Kidney capillary endothelial cell (primary cell): ENCODE measurements at places on chromosomes 7 and 10.

GRCh38 chr7:50660040-50660829, 95.0 kb upstream of the DDC start:
- DNase-seq, result no peak

- DNase-seq, result no peak
Measured at GRCh38 chr7:131330299-131330698, 2.6 kb downstream of the MKLN1 start.

- no peak for DNase-seq
Measured at GRCh38 chr7:78588393-78588792, 789.8 kb downstream of the PHTF2 start.

- no peak for DNase-seq
Measured at GRCh38 chr10:6050801-6051445, 11.2 kb downstream of the IL2RA start.

GRCh38 chr7:78333530-78334425, 535.2 kb downstream of the PHTF2 start:
- no peak for DNase-seq

DNA sequence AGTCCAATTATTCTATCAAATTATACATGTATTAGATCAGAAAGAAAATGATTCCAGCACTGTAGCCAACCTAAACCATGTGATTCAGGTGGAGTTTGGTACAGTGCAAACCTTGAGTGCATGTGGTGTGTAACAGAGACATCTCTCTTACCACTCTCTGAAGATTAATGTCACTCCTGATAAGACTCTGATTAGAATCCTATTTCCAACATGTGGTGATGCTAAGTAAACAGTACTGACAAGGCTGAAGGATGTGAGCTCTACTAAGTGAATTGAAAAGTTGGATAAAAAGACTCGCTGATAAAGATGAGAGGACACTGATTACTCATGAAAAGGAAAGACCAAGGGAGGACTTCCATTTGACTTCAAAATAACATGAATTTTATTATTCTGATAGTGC, 232.0 kb downstream of the SDK1 start:
- no peak for DNase-seq

DNA sequence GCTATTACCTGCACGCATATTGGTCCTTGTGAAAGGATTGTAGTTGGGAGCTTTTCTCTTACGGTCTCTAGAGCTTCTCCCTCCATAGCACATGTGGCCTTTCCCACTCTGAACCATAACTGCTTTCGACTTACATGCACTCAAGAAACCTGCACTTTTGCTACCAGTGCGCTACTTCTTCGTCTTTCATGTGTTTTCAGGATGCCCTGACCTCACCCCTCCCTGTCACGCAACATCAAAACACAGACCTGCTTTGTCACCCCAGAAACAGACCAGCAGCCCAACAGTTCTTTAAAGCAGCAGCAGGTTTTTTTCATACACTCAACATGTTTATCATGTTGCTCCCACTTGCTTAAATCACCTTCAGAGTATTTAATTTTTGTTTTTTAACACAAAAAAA, 243.5 kb upstream of the TCF7L2 start:
- no peak for DNase-seq
